ENCODE measurements at places on chromosomes 2 and 18.

DNA sequence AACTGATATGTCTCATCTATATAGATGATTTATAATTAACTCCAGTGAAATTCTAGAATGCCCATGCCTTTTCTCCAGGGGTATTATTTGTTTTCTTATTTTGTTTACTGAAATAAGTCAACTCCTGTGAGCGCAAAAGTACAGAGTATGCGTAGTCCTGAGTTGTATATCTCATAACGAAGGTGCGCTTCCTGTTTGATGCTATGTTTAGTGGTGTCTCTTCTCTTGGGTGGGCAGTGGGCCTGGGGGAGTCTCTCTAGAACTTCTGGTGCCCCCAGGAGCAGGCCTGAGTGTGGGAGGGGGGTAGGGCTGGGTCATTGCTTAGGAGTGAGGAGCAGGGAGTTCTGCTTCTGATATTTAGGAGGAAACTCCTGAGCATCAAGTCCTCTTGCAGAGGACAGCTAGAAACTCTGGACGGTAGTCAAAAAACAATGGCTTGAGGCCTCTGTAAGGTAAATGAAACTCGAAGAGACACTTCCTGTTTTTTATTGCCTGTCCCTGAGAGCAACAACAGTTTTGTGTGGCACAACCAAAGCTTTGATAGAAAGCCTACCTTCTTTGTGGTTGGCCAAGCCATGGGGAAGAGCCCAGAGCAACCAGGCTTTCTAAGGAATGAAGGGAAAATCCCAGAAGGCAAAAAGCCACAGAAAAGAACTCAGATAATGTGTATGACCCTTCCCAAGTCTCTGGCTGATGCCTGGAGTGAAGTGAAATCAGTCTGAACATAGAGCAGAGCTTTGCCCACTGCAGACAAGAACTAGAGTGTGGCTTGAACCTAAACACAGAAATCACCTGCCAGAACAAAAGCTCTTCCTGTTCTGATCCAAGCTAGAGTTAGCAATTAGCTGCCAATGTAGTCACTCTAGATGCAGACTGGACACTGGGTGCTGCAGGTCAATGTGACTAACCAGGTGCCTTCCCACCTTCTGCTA is 8.5 kb upstream of the SP140L start:
- no peak for DNase-seq

DNA sequence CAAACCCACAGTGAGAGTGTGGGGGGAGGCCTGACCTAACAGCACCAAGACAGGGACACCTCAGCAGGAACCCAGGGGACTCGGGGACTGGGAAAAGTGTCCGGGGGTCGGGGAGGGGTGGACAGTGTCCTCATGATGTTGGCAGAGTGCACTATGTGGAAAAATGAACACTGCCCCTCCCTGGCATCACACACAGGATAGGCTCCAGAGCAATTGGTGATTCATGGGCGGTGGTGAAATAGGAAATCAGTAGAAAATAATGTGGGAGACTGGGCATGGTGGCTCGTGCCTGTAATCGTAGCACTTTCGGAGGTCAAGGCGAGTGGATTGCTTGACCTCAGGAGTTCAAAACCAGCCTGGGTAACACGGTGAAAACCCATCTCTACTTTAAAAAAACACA is 3.6 kb upstream of the ANO7 start:
- no peak for DNase-seq

- no peak for DNase-seq
Observed at GRCh38 chr2:81734981-81735380, 1430.4 kb upstream of the LRRTM1 start.

GRCh38 chr2:83051538-83052170 is 1407.4 kb downstream of the SUCLG1 start:
- DNase-seq = no peak

GRCh38 chr2:176999301-176999700 is 213.3 kb upstream of the HNRNPA3 start:
- no peak for DNase-seq

DNA sequence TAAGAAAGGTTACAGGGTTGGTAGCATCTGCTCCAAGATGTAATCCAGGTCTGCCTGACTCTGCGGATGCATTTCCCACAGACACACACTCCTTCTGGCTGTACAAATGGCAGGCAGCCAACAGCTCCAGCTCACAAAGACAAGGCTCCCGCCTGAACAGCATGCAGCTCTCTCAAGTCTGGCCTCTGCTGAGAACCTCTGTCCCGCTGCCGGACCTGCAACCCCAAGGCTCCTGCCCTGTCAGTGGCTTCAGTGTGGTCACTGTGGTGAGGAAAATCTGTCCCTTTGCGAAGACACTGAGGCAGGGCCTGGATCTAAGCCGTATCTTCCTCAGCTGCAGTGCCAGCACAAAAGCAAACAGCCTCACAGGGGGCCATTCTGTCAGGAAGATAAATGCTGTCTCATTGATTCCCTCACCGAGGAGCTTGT is 469.3 kb upstream of the MEX3C start:
- DNase-seq = peak; percentile 62

DNA sequence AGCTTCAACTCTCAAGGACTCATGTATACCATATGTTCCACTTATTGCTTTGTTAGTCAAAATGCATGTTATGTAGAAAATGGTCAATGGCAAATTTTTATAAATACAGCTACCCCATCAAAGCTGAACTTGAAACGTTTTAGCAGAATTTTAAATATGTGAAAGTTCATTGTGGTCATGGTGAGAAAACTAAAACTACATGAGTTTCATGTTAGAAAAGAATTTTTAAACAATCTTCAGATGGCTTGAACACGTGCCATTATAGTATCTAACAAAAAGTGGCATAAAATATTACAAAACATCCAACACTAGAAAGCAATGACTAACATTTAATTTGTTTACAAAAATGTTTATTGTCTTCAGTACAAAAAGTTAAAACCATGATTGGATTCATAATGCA is 246.0 kb upstream of the KCNJ3 start:
- no peak for DNase-seq

- no peak for DNase-seq
Observed at GRCh38 chr2:887639-888038, 63.0 kb upstream of the SNTG2 start.

Measured in D341Med (cell line).